Neural progenitor cell (in vitro differentiated cells): ENCODE measurements at places on chromosomes 13 and 19.

GRCh38 chr19:2967972-2968371 is 9.4 kb upstream of the TLE6 start:
- no peak for DNase-seq

- no peak for DNase-seq
Measured at GRCh38 chr19:46232029-46232428, 2.5 kb downstream of the IGFL1 start.

DNA sequence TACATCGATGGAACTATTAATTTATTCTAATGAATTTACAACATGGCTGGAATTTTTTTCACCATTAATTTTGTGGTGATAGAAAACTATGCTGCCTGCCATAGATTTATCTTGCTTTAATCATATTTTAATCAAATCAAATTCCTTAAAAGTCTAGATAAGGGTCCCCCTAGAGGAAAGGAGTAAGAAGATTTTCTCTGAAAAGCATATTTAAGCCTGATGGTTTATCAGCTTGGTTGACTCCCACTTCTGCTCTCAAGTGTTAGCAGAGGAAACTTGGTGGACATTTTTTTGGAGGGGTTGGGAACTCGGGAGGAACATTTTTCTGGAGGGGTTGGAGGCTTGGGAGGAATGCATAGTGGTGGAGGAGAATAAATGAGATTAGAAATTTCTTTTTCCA is 253.3 kb downstream of the KCNRG start:
- no peak for DNase-seq

DNA sequence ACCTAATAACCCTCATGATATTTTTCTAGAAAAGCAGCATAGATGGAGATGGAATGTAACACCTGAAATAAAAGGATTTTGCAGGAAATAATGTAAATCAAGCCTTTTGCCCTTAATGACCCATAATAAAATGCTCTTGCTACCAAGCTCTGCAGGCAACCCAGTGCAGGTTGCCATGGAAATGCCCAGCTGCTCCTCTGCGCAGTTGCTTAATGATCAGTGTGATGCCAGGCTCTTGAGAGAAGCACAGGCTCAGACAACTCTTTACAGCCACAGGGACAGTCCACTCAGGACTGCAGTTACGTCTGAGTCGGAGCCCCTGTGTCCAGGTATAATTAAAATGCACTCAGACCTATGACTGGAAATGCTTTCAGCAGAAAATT is 165.5 kb downstream of the LACC1 start:
- peak; percentile 9 for DNase-seq

- peak; percentile 76 for DNase-seq
Measured at GRCh38 chr19:49106648-49107135, 7.5 kb upstream of the LIN7B start.

GRCh38 chr13:73171926-73172325 is 113.1 kb downstream of the KLF5 start:
- DNase-seq = no peak

DNA sequence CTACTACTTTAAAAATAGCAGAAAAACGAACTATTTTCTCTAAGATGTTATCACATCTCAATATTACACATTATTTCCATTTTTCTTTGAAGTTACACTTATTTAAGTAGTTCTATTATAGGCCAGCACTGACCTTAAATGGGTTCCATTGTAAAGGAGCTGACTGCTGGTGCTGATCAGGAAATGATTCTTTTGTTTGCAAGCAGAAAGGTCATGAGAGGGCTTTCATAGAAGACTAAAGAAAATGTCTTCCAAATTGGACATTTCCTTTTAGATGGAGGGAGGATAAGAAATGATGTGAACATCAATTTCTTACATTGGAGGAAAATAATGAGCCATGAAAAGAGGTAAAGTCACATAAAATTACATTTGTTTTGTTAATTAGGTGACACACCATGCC is 96.2 kb downstream of the SUCLA2 start:
- DNase-seq = no peak

- no peak for DNase-seq
Measured at GRCh38 chr13:114115191-114115671, 17.2 kb downstream of the RASA3 start.

GRCh38 chr13:111978546-111978945 is 88.4 kb upstream of the SOX1 start:
- DNase-seq = no peak

- DNase-seq = no peak
Measured at GRCh38 chr19:42074513-42075363, 1.2 kb upstream of the ZNF574 start.

DNA sequence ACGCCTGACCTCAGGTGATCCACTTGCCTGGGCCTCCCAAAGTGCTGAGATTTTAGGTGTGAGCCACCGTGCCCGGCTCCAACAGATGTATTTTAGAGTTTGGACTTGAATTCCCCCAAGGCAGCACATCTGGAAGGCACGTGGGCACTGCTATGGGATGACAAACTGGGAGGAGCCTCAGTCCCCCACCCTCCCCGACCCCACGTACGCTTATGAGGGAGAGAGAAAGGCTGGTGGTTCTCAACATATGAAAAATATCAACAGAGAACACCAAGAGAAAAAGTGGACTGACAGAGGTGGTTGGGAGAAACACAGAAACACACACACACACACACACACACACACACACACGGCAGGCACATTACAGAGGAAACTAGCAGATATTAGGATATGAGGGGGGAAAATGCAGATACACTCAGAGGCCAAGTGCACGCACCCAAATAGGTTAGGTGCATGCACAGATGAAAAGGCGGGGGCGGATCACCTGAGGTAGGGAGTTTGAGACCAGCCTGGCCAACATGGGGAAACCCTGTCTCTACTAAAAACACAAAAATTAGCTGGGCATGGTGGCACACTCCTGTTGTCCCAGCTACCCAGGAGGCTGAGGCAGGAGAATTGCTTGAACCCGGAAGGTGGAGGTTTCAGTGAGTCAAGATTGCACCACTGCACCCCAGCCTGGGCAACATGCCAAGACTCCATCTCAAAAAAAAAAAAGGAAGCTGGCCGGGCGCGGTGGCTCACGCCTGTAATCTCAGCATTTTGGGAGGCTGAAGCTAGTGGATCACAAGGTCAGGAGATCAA is 3.2 kb downstream of the STX10 start:
- no peak for DNase-seq

DNA sequence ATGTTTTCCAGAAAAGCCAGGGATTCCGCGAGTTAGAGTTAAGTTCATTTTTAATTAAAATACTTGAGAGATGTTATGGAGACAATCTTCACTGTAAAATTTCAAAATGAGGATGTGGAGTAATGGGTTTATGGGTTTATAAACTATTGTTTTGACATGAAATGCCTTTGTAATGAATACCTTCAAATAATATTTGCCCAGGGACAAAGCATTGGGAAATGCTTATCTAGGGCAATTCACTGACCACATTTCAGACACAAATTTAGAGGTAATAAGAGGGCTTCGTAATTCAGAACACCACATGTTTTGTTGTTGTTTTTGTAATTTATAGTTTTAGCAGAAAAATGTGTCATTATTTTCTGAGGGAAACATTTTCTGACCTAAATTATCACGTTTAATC is 241.1 kb upstream of the ATXN8OS start:
- no peak for DNase-seq

DNA sequence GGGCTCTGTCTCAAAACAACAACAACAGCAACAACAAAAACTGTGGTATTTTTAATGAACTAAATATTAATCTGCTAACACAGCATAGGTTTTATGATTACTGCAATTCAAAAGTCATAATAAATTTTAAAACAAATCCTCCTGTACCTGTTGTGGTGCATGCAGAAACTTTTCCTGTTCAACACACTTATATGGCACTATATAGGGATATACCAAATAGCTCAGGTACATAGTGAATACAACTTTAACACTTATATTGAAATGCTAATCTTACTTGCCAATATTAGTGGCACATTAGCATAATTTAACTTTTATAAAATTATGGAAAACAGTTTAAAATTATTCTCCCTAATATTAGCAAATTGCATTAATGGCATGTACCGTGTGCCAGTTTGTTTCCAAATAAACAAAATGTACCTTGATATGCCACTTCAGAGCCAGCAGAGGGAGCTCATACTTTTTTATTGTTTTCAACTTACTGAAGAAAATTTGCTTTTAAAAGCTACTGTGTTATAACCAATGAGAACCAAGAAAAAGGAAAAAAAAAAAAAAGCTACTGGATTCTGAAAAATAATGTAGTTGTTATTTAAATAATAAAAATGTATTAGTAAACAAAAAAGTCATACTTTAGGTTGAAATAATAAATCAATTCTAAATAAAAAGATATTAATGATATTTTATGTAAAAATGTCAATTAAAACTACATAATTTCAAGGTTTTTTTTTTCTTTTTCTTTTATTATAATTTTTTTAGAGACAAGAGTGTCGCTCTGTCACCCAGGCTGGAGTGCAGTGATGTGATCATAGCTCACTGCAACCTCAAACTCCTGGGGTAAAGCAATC is 18.0 kb upstream of the RBM26 start:
- DNase-seq = peak; percentile 34

GRCh38 chr13:31018511-31018910 is 86.1 kb downstream of the TEX26 start:
- DNase-seq = no peak

DNA sequence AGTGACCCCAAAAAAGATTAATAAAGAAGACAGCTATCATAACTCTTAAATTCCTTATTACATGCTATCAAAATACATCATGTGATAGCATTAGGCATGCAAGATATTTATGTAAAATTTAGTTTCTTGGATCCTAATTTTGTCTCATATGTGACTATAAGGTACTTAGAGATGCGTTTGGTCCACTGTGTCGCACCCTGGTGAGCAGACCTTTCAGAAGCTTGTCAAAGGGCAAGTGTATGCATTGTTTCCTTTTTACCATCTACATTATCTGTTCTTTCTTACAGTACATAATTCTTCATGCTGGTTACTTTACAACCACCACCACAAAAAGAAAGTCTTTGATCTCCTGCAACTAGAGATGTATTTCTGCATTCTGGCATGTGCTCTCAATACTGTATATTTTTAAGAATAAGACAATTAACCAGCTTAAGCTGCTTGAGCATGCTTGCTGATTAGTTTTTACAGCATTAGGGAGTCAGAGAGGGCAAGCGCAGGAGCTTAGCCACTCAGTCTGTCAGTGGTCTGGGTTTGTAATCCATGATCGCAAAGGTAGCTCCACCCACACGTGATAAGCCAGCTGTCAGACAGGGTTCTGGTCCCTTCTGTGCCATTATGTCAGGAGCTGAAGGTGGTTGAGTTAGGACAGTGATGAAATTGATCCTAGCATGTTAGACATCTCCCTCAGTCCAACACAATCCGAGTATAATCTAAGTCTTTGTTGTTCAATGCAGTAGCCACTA is 500.9 kb downstream of the MYO16 start:
- peak; percentile 21 for DNase-seq

DNA sequence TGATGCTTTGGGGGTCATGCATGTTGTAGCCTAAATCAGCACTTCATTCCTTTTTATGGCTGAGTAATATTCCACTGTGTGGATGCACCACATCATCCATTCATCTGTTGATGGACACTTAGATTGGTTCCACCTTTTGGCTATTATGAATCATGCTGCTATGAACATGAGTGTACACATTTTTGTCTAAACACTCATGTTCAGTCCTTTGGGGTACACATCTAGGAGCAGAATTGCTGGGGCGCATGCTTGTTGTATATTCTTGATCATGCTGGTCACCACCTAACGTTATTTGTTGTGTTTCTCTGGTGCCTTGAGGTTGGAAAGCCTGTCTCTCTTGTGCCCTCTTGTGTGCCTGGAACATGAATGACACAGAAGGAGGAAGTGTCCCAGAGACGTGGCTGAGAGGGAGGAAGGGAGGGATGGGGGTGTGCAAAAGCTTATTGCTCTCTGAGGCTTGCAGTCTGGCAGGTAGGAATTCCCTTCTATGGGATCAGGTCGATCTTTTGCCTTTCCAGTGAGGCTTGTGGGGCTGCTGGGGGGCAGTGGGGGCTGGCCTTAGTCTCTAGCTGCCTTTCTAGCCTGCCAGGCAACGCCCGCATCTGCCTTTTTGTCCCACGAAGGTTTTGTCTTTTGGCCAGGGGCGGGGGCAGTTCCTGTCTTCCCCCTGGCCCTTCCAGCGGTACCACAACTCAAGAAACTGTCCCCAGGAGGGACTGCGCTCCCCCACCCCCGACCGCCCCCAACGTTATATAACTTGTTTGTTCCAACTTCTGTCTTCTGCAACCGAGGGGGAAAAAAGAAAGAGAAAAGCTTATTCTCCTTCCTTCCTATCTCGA is 7.6 kb downstream of the KLHL26 start:
- DNase-seq = no peak

DNA sequence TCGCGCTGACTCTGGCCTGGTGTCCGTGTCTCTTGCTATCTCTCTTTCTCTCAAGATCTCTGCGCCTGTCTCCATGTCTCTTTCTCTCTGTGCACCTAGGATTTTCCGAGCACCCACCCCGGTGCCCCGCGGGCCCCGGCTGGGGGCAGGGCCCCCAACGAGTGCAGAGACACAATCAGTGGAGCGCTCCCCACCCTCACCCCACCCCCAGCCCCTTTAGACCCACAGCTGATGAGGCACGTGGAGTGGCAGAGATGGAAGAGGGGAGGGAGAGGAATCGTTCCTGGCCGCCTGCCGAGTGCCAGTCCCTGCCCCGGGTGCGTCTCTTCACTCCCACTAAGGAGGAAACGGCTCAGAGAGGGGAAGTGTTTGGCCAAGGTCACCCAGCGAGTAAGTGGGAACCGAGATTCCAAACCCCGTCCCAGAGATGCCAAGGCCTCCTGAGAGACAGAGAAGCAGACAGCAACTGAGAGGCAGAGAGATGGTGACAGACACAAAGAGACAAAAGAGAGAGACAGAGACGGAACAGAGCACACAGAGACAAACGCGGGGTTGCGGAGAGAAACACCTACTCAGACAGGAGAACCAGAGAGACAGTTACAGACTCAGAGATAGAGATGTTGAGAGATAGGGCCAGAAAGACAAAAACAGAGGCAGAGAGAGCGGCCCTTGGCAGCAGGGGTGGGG is 626 bp upstream of the BCL3 start:
- DNase-seq = peak; percentile 17

- peak; percentile 73 for DNase-seq
Measured at GRCh38 chr13:99386911-99387788, 80.0 kb upstream of the GPR183 start.

GRCh38 chr13:40170982-40171381 is 495.5 kb downstream of the FOXO1 start:
- no peak for DNase-seq

DNA sequence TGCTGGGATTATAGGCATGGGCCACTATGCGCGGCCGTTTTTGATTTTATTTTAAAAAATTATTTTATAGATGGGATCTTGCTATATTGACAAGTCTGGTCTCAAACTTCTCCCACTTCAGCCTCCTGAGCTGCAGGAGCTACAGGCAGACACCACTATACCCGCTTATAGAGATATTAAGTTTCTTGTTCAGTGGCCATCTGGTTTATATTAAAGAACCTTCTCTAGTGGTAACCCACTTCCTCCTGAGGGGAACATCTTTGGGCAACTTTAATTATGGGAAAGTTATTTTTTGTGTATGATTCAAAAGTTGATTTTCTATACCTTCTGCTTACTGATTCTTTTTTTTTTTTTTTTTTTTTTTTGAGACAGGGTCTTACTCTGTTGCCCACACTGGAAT is 172.7 kb downstream of the KLF5 start:
- DNase-seq = no peak

GRCh38 chr19:52660981-52661380 is 22.8 kb upstream of the ZNF83 start:
- no peak for DNase-seq

- peak; percentile 59 for DNase-seq
Measured at GRCh38 chr13:21557995-21558394, 46.0 kb downstream of the MICU2 start.

- DNase-seq = peak; percentile 60
Measured at GRCh38 chr19:38852231-38853044, 2.7 kb upstream of the HNRNPL start.

- DNase-seq = no peak
Measured at GRCh38 chr13:43516401-43516833, 270.4 kb downstream of the ENOX1 start.

GRCh38 chr13:21138561-21138960 is 37.8 kb downstream of the SKA3 start:
- DNase-seq = no peak
